D341Med (cell line): ENCODE measurements at places on chromosomes 6 and 20.

- no peak for DNase-seq
Observed at GRCh38 chr20:40010483-40010882, 678.6 kb downstream of the MAFB start.

DNA sequence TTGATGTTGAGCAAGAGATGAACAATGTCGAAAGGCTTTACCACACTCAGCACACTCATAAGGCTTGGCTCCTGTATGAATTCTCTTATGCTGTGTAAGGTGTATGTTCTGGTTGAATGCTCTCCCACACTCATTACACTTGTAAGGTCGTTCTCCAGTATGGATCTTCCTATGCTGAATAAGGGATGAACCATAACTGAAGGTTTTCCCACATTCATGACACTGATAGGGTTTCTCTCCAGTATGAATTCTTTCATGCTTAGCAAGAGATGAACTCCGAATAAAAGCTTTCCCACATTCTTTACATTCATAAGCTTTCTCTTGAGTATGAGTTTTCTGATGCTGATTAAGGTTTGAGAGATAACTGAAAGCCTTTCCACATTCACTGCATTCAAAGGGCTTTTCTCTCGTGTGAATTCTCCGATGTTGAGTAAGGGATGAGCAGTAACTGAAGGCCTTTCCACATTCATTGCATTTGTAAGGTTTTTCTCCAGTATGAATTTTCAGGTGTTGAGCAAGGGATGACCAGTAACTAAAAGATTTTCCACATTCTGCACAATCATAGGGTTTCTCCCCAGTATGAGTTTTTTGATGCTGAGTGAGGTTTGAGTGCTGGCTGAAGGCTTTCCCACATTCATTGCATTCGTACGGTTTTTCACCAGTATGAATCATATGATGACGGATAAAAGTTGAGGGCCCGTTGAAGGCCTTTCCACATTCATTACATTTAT, 21.1 kb downstream of the ZNF184 start:
- no peak for DNase-seq

DNA sequence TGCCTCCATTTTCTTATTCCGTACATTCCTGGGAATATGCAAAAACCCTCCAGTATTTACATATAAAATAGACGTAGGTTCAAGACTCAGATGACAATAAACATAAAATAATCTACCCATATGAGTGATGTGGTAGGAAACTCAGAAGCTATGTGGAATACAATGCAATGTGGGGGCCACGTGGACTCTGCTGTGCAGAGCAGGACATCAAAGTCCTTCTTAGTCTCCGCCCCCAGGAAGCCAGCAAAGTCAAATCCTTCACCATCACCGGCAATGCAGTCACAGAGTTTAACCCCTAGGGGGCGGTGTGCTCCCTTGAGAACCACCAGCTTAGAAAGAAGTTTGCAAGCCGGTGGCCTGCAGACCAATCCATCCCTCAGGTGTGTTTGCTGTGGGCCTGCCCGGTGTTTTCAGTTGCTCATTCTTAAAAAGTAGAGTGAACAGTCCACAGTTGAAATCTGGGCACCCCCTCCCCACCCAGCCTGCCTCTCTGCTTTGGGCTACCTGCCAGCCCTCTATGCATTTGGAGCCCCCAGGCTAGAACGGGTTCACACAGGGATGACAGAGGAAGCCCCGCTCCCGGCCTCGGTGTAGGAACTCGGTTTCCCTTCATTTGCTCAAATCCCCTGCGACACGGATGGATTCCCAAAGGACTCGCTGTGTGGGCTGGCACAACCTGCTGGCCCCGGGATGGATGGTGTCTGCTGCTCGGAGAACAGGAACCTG, 59.9 kb downstream of the SULF2 start:
- DNase-seq, result peak; percentile 86

- no peak for DNase-seq
Observed at GRCh38 chr20:58788896-58789544, 61.7 kb downstream of the GNAS-AS1 start.

DNA sequence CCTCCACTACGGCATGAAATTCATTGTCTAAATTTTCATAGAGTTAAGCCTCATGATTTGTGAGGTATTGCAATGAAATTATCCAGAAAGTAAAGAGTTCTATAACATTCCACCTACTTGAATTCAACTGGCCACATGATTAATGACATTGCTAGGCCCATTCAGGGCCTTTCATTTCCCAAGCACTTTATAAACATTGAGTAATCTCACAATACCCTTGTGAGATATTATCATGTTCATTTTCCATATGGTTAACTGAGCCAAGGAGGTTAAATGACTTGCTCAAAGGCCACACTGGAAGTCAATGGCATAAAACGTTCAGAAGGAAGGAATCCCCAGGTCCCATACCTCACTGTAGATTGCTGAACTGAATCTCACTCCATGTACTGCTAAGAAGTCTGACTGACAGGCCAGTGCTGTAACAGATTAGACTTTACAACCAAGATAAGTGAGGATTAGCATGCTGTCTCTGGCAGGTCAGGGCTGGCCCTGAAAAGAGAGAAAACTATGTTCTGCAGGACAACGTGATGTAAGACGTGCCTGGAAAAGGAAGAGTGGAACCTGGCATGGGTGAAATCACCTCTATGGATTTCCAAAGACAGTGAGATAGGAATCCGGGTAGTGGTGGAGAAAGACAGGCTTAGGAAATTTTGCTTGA, 75.9 kb upstream of the SPACA1 start:
- DNase-seq, result no peak

GRCh38 chr6:47187893-47188587, 121.7 kb downstream of the TNFRSF21 start:
- DNase-seq, result no peak

DNA sequence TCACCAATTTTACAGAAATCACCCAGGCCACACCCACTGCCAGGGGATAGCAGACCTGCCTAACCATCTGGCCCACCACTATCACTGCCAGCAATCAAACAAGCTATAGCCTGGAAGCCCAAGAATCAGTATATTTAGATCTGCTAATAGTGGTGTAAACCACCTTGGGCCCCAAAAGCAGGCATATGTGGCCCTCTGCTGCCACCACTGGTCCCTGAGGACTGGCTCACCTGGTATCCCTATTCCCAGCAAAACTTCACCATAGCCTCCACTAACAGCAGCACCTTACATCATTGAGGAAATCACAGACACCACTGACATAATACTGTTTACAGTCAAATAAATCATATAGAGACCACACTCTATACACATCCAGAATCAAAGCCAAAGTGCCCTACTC, 880.4 kb upstream of the MAN1A1 start:
- no peak for DNase-seq

- DNase-seq, result no peak
Observed at GRCh38 chr6:71310261-71310660, 21.6 kb downstream of the OGFRL1 start.

DNA sequence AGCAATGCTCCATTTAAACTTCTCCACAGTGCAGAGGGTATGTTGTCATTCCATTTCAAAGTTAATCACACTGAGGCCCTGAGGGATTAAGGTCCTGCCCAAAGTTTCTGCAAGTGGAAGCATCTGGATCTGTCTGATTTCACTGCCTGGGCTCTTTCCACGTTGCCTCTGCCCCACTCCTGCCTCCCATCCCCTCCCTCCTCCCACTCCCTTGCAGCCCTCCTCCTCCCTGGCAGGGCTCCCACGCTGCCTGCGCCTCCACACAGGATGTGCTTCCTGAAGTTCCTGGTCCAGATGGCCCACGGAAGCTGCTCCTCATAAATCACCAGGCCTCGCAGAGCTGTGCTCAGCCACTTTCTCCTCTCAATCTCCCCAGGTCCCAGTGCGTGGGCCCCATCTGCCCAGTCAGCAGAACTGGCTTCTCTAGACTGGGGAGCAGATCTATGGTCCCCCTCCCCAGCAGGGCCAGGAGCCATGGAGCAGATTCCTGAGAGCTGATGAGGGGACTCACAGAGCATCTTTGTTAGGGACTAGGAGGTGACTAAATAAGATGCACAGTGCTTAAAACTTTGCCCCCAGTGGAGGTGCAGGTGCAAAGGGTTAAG, 65.4 kb upstream of the MAFB start:
- no peak for DNase-seq

- no peak for DNase-seq
Observed at GRCh38 chr6:68990317-68990716, 355.2 kb downstream of the ADGRB3 start.

DNA sequence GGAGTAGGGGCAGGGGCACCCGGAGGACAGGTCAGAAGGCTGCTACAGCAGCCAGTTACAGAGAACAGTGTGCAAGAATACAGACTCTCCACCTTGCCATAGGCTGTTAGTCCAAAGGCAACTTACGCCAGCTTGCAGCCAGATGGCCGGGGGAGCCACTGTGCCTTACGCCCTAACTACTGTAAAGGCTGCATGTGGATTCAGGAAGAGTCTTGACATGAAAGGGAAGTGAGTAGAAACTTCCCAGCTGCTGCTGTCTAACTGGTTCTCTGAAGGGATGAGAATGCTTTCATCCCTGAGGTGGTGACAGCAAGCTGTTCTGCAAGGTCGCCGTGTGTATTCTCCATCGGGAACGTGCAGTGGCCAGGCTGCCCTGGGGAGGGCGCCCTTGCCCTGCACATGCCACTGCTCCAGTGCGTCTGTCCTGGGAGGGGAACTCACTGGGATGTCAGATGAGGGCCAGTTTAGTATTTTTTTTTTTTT, 46.1 kb downstream of the LYRM4 start:
- peak; percentile 85 for DNase-seq

GRCh38 chr20:23649830-23650417, 12.2 kb upstream of the CST3 start:
- DNase-seq, result no peak

- DNase-seq, result no peak
Observed at GRCh38 chr6:4624726-4625125, 151.5 kb upstream of the CDYL start.

- peak; percentile 75 for DNase-seq
Observed at GRCh38 chr6:80338201-80338836, 231.8 kb downstream of the BCKDHB start.

DNA sequence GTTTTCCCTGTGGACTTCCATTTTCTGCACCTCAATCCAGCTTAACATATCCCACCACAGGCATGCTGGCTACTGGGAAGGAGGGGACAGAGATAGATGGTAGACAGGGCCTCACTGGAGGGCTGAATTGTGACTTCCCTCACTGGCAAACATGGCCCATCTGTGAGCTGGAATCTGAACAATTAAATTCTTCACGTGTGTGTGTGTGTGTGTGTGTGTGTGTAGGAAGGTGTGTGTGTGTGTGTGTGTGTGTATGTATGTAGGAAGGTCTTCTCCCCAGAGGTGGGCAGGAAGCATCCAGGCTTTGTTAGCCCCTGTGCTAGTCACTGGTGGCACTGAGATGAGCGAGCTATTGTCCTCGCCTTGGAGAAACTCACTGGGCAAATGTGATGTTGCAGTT, 5.4 kb upstream of the TOX2 start:
- DNase-seq, result no peak

- DNase-seq, result no peak
Observed at GRCh38 chr6:152941746-152942145, 41.1 kb downstream of the FBXO5 start.
